ENCODE measurements at places on chromosomes 4 and X.

DNA sequence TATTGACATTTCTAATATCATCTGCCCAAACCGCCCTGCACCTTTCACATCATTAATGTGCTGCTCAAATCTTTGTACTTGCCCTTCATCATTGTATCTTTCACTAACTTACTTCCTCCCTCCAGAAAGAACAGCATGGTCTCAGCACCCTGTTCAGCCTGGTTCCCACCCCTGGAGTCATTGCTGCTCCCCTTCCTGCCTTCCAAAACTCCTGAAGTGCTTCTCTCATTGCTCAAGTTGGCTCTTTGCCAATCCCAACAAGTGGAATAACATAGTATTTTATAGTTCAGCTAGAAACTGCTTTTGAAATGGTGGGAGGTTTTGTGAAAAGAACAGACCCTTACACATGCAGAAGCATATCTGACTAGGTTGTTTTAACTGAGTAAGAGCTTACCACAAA is 14.0 kb upstream of the TTC29 start:
- no peak for DNase-seq

DNA sequence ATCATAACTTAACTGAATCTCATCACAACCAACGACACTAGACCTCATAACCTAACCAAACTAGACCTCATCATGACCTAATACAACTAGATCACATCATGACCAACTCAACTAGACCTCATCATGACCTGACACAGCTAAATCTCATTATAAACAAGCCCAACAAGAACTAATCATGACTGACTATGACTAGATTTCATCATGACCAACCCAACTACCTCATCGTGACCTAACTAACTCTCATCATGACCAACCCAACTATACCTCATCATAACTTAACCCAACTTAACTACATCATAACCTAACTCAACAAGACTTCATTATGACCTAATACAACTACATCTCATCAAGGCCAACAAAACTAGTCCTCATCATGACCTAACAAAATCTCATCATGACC is 86.8 kb downstream of the DHRSX start:
- DNase-seq = no peak

DNA sequence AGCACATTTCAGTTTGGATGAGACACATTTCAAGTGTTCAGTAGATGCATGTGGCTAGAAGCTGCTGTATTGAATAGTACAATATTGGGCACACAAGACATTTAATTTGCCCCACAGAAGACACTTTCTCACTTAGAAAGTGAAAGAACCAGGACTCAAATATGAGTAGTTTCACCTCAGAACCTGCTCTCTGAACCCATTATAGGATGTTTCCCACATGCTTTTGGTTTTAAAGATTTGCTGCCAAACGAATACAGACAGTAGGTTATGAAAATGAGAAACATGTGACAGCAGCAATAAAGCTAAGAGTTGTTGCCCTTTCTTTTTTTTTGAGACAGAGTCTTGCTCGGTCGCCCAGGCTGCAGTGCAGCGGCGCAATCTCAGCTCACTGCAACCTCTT is 32.3 kb downstream of the C4orf54 start:
- no peak for DNase-seq

GRCh38 chr4:167020410-167020809 is 213.9 kb downstream of the SPOCK3 start:
- DNase-seq = no peak

DNA sequence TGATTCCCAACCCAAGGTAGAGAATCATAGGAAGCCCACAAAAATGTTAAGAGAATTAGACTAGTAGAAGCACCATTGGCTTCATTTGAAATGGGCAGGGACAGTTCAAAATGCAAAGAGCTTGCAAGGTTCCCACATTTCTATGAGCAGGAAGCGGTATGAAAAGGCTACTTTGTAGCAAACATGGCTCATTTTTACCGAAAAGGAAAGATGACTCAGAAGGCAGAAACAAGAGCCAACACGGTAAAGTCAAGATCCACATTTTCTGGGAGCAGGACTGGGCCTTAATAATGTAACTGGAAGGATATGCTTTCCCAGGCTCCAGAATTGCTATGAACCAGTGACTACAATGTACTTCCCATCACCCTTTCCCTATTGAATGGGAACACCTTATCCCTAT is 89.5 kb downstream of the GLRA3 start:
- no peak for DNase-seq

- no peak for DNase-seq
Observed at GRCh38 chrX:17617806-17618205, 119.5 kb upstream of the SCML1 start.

DNA sequence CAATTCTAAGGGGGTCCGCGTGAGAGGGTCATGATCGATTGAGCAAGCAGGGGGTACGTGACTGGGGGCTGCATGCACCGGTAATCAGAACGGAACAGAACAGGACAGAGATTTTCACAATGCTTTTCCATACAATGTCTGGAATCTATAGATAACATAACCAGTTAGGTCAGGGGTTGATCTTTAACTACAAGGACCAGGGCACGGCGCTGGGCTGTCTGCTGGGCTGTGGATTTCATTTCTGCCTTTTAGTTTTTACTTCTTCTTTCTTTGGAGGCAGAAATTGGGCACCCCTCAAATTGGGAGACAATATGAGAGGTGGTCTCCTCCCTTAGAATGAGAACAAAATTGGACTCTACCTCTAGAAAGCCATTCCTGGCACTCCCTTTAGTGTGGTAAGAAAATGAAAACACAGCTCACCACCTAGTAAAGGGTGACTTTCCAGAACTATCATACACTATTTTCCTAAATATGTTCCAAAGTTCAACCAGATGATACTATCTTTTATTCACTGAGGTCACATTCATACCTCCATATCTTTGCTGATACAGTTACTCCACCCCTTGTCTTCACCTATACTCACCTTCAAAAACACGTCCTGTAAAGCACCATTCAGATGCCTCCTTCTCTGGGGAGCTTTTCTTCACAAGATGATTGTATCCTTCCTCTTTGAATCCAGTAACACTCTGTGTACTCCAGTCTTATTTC is 1058.3 kb upstream of the SLIT2 start:
- no peak for DNase-seq

DNA sequence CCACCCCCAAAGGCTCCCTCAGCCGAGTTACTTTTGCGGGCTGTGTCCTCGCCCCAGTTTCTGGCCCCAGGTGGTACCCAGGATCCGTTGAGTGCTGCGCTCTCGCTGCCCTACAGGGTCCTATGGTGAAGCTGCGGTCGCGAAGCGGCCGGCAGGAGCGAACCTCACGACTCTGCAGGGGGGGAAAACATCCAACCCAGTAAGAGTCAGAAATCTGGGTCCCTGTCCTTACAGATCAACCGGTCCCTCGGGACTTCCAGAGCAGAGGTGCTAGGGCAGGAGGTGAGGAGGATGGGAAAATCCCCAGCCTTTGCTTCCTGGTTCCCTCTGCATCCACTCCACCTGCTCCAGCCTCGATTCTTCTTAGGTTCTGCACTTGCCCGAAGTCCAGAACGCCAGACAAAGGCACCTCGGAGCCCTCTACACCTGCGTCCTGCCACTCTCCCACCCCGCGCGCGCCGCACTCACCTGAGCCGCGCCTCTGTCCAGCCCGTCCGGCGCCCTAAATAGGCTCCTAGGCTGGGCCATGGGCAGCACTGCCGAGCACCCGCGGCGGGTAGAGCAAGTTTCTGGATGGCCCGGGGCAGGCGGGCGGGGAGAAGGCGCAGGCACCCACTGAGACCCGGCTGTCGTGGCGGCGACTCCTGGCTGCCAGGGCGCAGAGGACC is at the start of gene HS3ST1:
Gene HS3ST1, minus strand, starts transcription at position 664 of the 668 bp plus-strand sequence. CDS start 28,889 bp downstream, outside the sequence.
- no peak for DNase-seq

DNA sequence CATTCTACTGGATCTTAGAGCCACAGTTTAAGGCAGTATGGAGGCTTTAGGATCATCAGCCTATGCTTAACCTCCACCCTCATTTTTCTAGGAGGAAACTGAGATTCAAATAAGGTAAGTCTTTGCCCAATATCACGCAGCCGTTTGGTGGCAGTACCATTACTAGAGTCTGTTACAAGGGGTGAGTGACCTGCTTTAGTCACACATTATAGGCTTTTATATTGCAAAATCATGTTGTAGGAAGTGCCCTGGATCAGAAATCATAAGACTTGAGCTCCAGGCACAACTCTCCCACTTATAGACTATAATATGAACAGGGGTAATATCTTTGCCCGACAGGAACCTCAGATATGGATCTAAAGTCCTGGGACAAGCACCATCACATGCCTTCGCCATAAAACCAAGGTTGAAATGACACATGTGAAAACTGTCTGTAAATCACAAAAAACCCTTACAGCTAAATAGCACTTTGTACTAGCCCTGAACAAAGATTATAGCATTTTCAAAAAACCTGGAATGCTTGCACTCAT is 19.2 kb downstream of the HPSE start:
- no peak for DNase-seq

- DNase-seq = no peak
Observed at GRCh38 chrX:3545901-3546300, 167.5 kb downstream of the PRKX start.

DNA sequence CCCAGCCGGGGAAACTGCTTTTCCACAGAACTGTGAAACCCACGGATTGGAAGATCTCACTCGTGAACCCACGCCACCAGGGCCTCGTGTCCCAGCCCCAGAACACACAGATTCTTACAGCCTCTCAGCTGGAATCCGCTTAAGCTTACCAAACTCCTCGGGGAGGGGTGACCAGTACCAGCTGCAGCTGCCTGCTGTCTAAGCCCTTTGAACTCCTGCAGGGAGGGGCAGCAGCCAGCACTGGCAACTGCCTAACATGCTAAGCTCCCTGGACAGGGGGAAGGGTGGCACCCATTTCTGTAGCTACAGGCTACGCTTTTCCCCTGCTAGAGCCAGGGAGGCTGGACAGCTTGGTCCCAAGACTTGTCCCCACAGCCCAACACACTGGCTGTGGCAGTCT is 38.4 kb downstream of the TBL1X start:
- DNase-seq = no peak

DNA sequence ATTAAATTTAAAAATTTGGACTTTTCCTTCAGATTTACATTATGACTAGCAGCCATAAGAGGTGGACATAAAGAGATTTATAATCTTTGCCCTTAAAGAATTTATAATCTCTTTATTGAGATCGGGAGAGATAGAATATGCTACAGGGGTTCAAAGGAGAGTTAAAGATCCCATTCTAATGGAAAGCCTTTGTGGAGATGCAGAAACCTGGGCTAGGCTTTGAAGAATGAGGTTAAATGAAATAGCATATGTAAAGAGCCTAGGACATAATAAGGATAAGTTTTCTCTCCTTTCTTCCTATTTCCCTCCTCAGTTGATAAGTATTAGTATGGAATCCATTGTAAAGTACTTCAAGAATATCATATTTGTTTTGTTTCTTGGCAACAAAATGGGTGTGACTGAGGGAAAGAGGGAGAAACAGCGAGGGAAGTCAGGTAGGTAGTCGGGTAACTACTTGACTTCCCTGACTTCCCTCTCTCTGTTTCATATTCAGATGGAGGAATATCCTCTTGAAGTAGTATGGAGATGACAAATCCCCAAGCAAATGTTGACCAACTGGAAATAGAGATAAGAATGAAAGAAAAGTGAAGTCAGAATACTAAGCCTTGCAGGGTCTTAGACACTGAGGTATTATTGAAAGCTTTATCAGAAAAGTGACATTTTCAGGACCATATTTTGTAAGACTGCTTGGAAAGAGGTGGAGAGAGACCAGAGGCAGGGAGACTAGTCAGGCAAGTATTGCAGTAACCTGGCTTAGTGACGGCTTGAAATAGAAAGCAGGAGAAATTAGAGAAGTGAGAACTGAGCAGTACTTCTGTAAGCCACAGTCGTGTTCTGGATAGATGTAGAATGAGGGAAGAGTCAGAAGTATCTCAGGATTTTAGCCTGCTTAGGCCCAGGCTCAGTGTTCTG is 82.9 kb downstream of the PDLIM5 start:
- DNase-seq = no peak

DNA sequence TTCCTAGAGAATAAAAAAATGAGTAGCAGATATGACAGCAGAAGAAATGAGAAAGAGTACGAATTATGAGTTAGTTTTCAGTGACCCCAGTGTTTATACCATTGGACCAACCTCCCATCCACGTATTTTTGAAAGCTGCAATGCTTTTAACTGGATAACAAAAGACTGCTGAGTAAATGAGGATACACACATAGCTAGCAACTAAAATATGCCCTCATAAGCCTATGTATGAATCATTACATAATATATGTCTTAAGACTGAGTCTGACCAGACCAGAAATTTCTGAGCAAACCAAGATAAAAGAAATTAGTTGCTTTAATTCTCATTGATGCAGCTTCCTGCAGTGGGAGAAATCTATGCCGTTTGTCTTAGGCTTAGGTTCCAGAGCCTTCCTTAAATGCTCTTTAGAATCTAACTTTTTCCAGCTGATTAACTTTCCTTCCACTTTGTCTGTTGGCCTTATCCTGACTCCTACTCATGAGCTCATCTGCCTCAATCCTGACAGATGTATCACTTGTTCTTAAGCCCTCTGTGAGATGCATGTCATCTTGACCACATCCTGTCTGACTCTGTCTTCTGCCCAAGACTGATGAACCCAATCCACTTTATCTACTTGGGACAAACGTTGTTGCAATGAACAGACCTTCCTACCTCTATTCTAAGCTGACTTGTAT is 301.4 kb upstream of the AADAT start:
- no peak for DNase-seq

- DNase-seq = no peak
Observed at GRCh38 chr4:109296527-109296926, 5.9 kb downstream of the COL25A1 start.

DNA sequence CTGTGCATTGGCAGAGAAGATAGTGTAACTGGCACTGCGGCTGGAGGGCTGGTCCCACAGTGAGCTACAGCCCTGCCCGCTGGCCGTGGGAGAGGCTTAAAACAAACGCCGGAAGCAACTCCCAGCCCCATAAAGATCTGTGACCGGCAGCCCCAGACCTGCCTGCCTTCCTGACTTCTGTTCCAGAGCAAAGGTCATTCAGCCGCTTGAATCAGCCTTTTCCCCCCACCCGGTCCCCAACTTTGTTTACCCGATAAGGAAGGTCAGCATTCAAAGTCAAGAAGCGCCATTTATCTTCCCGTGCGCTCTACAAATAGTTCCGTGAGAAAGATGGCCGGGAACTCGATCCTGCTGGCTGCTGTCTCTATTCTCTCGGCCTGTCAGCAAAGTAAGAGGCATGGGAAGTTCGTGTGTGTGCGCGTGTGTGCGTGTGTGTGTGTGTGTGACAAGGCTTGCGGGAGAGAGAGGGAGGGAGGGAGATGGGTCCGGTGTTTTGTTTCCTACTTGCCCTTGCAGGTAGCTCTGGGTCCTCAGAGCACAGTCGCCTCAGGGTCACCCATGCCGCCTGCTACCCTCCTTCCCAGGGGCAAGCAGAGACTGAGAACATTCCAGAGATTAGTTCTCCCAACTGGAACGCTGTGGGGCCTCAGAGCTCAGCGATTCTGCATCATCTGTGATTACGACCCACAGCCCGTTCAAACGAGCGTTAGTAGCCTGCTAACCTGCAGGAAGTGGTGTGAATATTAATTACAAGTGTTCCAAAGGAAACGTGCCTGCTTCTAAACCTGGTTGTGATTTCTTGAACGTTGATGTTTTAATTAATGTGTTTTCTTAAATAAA is at the start of gene MGST2:
Gene MGST2, plus strand, starts transcription at position 130 of the 840 bp plus-strand sequence. Its CDS starts 201 bp downstream, at position 331.
- DNase-seq = no peak

All from stimulated activated CD8-positive, alpha-beta memory T cell treated with anti-CD3 and anti-CD28 coated beads, Interleukin-7, amount 100 ng/mL, for 48 hours (primary cell).